ENCODE measurements at places on chromosomes 12 and 14. TPM values are rescaled to one million over a fixed set of nuclear protein-coding genes. Genes with fewer than 3 reads are reported as not detected.

Gene CLEC4A
- total RNA-seq = 1.6 TPM

Gene SLC4A8
- 3.0 TPM for total RNA-seq

Gene KCNC2
- total RNA-seq = 2.2 TPM

Gene TAPBPL
- total RNA-seq = 19.5 TPM

Gene PTPRO
- total RNA-seq = 85.1 TPM

Gene BDKRB2
- 7.8 TPM for total RNA-seq

Gene CCDC196
- not detected for total RNA-seq

Gene MAP1LC3B2
- 0.29 TPM for total RNA-seq

Gene CLEC9A
- total RNA-seq = 0.93 TPM

Gene KCTD10
- total RNA-seq = 73.7 TPM

Gene GALNT8
- total RNA-seq = 3.4 TPM

Gene C1R
- total RNA-seq = 108 TPM

Gene SEL1L
- total RNA-seq = 53.0 TPM

Gene CLEC6A
- total RNA-seq = 0.12 TPM

Gene MANSC1
- total RNA-seq = 5.4 TPM

Gene CLEC14A
- total RNA-seq = 31.0 TPM

Gene ACSS3
- total RNA-seq = 38.7 TPM

Gene ATG101
- total RNA-seq = 21.0 TPM

Gene RILPL1
- total RNA-seq = 13.3 TPM

Gene MUCL1
- not detected for total RNA-seq

Gene FAM90A1
- total RNA-seq = 0.18 TPM

Gene LRIG3
- total RNA-seq = 82.7 TPM

Gene CYP27B1
- total RNA-seq = 1.1 TPM

Gene BMAL2
- total RNA-seq = 3.1 TPM

Gene SPIC
- 0.18 TPM for total RNA-seq

Gene ANKRD9
- total RNA-seq = 20.4 TPM

Gene TRIP11
- 38.9 TPM for total RNA-seq

Gene TAC3
- 1.6 TPM for total RNA-seq

Gene TAS2R8
- total RNA-seq = 0.18 TPM

Gene OAS2
- total RNA-seq = 5.3 TPM

Gene CEBPE
- total RNA-seq = 1.1 TPM

Gene OTOGL
- 0.82 TPM for total RNA-seq

Gene ABHD4
- total RNA-seq = 36.3 TPM

Gene AVPR1A
- total RNA-seq = 38.7 TPM

Gene SERPINA10
- 0.06 TPM for total RNA-seq

Gene LTBP2
- total RNA-seq = 14.4 TPM

Gene HOXC4
- 10.0 TPM for total RNA-seq

Gene SIRT4
- 6.3 TPM for total RNA-seq

Gene KRT73
- total RNA-seq = not detected

Gene ABCC9
- total RNA-seq = 49.5 TPM

Gene CMA1
- not detected for total RNA-seq

Gene TRHDE
- 40.1 TPM for total RNA-seq

Gene LRFN5
- 15.5 TPM for total RNA-seq

Gene BATF
- total RNA-seq = 1.8 TPM

Gene SYCP3
- 0.12 TPM for total RNA-seq

Gene RPAP3
- total RNA-seq = 11.3 TPM

Gene P2RX2
- total RNA-seq = 1.5 TPM

Gene VCPKMT
- 8.9 TPM for total RNA-seq

Gene SLCO1C1
- 0.99 TPM for total RNA-seq

Gene CHGA
- 2.6 TPM for total RNA-seq

Gene CSRP2
- total RNA-seq = 55.2 TPM

Gene HCAR1
- total RNA-seq = 3.7 TPM

Measured in metanephros (tissue), 2 donors.